ENCODE measurements at places on chromosomes 13 and 19.

GRCh38 chr19:23699521-23699860 is 12.5 kb upstream of the ZNF675 start:
- DNase-seq, result no peak

GRCh38 chr13:53601113-53601512 is 572.5 kb downstream of the OLFM4 start:
- DNase-seq, result peak; percentile 29

GRCh38 chr13:25574437-25575411 is 202.9 kb downstream of the ATP8A2 start:
- peak; percentile 89 for DNase-seq

- no peak for DNase-seq
Measured at GRCh38 chr13:32264407-32264806, 50.8 kb downstream of the ZAR1L start.

- DNase-seq, result no peak
Measured at GRCh38 chr13:25001476-25002206, 94.3 kb upstream of the PABPC3 start.

DNA sequence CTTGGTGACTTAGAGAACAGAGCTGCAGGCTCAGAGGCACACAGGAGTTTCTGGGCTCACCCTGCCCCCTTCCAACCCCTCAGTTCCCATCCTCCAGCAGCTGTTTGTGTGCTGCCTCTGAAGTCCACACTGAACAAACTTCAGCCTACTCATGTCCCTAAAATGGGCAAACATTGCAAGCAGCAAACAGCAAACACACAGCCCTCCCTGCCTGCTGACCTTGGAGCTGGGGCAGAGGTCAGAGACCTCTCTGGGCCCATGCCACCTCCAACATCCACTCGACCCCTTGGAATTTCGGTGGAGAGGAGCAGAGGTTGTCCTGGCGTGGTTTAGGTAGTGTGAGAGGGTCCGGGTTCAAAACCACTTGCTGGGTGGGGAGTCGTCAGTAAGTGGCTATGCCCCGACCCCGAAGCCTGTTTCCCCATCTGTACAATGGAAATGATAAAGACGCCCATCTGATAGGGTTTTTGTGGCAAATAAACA is 9.9 kb downstream of the APOC1 start:
- no peak for DNase-seq

DNA sequence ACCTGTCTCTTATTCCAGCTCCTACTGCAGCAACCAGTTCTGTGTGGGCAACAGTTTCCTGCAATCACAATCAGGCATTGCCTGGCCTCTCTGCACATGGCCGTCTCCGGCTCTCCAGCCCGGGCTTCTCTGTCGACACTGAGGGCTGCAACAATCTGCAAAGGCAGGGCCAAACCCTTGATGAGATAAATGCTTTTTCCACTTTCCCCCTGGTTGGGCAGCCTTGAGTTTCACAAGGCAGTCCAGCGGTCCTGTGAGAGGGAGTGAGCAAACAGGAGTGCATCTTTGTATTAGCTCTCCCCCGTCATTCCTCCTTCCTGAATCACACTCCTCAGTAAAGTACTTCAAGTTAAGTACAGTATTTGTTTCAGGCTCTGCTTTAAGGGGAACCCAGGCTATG is 40.7 kb upstream of the VWA8 start:
- DNase-seq, result no peak

- no peak for DNase-seq
Measured at GRCh38 chr13:21463424-21463823, 4.3 kb upstream of the ZDHHC20 start.

DNA sequence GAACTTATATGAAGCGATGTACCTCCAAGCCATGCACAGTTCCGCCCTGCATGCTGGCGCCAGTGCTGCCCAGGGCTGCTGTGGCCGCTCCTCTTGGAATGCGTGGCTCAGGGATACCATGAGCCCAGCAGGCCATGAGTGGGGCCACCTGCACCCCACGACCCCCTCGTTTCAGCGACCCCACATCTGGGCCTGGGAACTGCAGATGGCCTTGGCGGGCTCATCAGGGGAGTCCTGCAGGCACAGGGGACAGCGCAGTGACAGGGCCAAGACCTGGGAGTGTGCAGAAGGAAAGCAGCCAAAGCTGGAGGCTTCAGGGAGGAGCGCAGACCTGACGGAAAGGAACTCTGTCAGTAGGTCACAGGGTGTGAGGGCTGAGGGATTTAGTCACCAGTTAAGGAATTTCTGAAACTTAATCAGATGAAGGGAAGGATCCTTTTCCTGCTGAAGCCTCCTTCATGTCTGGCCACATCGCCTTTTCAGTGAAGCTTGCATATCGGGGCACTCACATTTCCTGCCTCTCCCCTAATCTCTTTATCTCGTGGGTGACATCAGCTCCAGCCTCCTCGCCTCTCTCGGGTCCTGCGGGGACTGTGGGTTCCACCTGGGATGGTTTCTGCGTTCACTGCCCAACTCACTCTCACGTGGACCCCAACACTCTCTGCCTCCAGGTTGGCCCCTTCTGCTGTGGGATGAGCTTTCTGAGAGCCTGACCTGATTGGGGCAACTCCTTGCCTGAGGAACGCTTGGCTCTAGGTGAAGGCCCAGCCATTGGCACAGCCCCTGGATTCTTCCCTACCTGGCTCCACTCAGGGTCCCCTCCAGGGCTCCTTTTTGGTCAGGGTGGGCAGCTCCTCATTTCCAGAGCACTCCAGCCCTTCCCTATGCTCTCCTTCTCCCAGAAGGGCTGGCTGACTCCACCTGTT is 123.5 kb downstream of the CRYL1 start:
- DNase-seq, result no peak

GRCh38 chr13:46345398-46345797 is 41.7 kb downstream of the RUBCNL start:
- no peak for DNase-seq

- no peak for DNase-seq
Measured at GRCh38 chr13:94431574-94431973, 47.9 kb downstream of the DCT start.

DNA sequence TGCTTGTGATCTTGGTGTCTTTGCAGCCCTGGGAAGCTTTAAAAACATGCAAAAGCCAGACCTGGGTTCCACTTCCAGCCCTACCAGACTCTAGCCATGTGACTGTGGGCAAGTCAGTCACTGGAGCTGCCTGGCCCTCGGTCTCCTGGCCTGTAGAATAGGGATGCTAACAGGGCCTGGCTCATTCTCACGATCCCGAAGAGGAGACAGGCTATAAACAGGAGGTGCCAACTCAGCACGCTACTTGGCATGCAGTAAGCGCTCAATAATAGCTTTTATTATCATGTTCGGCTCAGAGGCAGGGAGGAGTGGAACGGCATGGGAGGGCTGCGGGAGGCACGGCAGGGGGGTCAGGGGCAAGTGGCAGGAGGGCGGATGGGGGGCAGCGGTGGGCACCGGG is 1.7 kb downstream of the CTXN1 start:
- no peak for DNase-seq

- no peak for DNase-seq
Measured at GRCh38 chr13:34409496-34410182, 532.4 kb upstream of the NBEA start.

DNA sequence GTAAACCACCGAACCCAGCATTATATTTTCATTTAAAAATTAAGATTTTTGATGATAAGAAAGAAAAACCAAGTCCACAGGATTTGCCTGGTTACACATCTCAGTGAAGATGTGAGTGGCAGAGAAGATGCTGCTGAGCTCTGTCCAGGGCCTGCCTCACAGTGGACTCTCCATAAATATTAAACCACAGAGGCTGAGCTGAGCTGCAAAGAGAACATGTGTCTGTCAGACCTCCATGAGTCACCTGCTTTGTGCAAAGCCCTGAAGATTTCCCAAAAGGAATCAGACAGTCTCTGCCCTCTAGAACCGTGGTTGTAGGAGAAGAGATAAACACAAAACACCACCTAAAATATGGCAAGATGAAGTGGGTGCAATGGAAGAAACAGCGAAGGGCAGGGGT is 127.2 kb upstream of the TSC22D1 start:
- DNase-seq, result no peak

- DNase-seq, result no peak
Measured at GRCh38 chr13:76378767-76379166, 507.4 kb downstream of the KCTD12 start.

GRCh38 chr19:2060884-2061494 is 9.9 kb upstream of the MKNK2 start:
- DNase-seq, result peak; percentile 91

DNA sequence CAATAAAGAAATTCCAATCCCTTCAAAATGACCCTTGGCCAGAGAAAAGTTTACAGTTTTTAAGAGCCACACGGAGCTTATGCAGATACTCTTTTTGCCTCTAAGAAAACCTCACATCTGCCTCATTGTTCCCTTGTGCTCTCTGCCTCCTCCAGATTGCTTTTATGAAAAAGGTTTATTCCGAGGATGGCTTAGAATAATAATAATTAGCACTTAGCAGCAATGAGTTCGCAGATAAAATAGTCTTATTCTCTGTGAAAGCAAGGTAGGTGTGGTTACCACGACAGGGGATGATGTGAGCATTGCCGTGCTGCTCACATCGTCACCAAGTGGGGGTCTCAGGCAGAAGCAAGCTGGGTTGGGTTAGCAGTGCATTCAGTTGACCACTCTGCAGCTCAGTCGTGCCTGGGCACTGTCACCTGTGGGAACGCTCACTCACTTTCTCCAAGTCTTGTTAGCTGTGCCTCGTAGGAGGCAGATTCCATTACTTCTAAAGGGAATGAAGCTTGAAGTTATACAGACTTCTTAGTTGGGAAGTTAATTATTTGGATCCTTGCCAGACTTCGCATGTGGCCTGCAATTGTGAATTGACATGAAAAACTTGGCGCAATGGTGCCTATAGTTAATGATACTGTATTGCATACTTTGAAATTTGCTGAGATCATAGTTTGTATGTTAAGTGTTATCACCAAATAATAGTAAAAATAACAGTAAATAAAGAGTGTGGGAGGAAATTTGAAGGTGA is 157.2 kb downstream of the MYO16 start:
- peak; percentile 29 for DNase-seq

DNA sequence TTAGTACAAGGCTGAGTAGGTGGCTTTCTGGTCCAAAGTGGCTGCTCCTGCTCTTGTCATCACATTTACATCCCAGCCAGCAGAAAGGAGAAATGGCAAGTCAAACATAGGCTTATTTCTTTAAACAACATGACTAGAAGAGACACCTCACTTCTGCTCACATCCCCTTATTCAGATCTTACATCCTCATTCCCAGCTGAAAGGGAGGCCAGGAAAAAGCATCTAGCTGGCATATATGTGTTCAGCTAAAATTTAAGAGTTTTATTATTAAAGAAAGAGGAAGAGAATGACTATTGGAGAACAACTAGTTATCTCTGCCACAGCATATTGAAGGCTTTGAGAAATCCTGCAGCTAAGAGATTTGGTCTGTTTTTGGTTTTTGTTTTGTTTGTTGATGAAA is 34.1 kb downstream of the RGCC start:
- no peak for DNase-seq

DNA sequence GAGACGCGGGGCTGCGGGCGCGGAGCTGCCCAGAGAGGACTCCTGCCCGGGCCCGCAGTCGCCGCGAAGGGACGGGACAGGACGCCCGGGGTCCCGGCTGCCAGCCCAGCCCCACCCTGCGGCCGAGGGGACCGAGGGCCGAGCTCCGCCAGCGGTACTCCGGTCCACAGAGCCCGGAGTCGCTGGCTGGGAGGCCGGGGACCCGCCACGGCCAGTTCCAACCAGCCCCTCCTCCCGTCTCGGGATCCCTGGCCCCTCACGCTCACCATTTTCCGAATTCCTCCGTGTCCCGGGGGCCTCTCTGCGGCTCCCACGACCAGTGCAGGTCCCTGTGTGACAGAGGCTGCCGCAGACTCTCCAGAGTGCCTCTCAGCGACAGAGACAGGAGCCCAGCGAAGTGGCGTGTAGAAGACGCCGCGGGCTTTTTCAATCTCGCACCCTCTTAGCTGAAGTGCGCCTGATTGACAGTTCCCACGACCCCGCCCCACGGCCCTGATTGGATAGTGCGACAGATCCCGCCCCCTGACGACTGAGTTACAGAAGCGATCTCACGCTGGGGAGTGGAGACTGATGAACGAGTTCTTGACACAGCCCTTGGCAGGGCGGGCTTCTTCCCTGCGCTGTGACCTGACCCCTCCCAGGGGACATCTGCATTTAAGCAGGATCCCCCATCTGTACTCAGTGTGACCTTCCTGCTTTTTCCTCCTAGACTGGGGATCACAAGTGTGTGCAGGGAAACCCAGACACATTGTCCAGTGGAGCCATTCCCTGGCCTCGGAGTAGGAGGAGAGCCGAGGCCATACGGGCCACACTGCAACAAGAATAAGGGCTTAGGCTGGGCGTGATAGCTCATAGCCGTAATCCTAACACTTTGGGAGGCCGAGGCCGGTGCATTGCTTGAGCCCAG is 44.0 kb downstream of the ZNF823 start:
- peak; percentile 97 for DNase-seq

DNA sequence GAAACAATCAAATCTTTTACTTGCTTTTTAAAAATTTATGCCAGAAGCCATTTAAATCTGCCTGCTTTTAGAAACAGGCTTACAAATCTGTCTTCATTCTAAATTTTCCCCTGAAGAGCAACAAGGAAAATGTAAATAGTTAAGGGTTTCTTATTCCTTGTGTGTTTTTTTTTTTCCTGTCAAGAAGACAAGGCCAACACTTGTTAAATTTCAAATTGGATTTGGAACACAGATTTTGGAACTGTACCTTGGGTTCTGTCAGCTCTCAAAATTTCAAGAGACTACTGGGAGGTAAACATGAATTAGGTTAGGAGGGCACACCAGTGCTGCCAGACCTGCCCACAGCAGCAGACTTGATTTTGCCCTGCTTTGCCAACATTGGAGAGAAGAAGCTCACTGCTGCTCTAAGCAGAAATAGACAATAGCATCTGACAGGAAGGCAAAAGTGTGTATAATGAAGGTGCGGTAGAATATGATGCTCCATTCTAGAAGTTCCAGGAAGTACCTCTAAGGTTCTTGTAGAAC is 121.7 kb downstream of the NHLRC3 start:
- DNase-seq, result no peak

DNA sequence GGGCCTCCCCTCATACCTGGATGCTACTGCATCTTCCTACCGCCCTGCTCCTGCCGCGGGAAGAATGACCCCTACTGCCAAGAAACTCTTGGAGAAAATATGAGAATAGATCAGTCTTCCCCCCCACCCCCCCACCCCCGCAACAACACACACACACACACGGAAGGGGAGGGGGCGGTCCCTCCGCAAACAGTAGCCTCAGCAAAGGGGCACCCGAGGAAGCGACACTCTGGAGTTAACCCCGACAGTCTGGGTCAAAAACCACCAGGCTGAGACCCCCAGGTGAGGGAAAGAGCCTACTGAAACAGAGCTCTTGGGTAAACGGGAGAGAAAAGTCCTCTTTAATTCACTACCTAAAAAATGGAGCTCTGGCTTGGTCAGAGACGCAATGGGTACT is 1.2 kb downstream of the MED26 start:
- no peak for DNase-seq

DNA sequence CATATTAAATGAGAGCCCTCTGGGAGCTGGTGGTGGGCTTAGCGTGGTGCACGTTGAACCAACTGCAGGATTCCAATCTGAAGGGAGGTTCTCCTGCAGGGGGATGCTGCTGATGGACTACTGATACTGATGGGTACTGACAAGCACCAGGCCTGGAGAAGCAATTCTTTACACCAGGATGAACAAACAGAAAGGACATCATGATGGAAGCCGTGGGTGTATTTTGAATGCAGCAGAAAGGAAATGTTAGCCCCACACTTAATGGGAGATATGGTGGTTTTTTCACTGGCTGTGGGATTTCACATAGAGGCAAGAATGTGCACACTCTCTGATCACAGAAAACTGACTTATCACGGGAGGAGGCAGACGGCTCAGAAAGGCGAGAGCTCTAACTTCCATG is 299.7 kb downstream of the TEX29 start:
- peak; percentile 84 for DNase-seq

Data from retina (tissue), 1 donor.